Mesenteric fat pad (tissue), 1 donor: ENCODE measurements at places on chromosomes 12 and 14. TPM values are rescaled to one million over a fixed set of nuclear protein-coding genes. Genes with fewer than 3 reads are reported as not detected.

DNA sequence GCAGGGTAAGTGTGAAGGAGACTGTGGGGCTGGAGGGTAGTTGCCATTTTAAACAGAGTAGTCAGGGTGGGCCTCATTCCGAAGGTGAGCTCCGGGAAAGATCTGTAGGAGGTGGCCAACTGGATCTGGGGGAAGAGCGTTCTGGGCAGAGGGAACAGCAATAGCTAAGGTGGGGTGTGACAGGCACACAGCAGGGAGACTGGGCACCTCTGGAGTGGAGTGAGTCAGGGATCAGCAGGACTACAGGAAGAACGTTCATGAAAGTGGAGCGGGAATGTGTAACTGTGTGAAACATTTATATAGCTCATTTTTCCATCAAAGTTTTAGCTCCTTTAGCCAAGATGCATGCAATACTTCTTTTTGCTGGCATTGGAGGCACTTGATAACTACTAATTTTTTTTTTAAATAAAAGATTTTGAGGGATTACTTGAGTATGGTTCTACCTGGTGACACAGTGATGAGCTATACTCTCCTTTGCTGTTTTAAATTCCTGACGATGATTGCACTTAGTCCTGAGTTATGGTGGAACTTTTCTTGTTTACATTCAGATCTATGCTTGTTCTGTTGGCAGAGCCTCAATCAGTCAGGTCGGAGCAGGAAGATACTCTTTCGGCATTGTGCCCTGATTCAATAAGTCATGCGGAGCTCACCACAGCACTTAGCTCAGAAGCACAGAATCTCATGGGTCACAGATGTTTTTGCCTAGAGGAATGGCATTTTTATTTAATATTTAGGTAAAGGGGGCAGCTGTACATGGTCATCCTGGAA lies 106.4 kb downstream of the WIF1 start:
- no peak for DNase-seq

The TCP11L2 gene
- total RNA-seq, result 19.4 TPM

DNA sequence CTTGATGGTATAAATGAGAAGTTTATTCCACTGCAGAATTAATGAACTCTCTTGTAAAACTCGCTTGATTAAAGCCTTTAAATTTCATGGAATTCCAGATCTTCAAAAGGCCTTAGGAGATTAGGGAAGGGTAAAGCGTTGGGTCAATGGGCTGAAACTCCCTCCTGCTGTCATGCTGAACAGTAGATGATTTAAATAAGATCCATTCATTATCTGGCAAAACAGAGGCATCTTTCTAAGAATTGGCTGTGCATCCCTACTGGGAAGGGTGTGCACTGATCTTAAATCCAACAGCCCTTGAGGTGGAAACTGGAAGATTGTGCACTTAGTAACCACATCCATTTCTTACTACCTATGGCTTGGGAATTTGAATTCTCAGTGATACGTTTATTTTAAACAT lies 56.0 kb downstream of the PLCZ1 start:
- DNase-seq, result no peak

The AQP2 gene
- total RNA-seq, result not detected

DNA sequence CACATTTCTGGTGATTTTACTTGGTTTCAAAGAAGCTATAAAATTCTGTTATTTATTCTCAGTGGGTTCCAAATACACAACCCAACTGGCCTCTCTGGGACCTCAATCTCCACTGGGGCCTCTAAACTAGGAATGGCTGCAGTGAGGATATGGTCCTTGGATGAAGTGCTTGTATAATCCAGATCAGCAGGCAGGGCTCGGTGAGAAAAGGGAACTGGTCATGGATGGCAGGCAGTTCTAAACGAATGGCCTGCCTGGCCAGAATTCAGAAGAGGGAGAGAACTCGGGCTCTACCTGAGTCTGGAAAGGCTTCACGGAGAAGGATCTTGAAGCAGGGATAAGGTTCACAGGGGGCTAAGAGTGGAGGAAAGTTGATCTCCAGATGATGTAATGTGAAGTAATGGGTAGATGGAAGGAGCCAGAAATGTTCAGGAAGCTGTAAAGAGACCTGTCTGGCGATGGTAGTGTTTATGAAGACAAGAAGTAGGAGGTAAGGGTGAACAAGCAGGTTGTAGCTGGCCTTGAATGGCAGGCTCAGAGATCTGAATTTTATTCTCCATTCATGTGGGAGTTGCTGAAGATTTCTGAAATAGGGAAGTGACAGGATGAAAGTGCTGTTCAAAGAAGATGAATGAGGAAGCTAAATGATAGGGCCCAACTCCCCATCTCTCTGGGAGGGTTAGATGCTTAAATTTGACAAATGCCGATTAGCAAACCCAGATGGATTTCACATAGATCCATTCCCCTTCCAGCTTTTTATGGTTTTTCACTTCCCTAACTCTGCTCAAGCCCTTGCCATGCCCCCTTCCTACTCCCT lies 31.5 kb upstream of the ANO6 start:
- no peak for DNase-seq
